ENCODE measurements at places on chromosomes 12 and 14. TPM values are rescaled to one million over a fixed set of nuclear protein-coding genes. Genes with fewer than 3 reads are reported as not detected.
A peak's percentile ranks its signal among the peaks of the same experiment; 100 is the strongest.

SLC16A7 gene
- total RNA-seq, result 12.6 TPM

FOXA1 gene
- not detected for total RNA-seq

SYT10 gene
- not detected for total RNA-seq

DNA sequence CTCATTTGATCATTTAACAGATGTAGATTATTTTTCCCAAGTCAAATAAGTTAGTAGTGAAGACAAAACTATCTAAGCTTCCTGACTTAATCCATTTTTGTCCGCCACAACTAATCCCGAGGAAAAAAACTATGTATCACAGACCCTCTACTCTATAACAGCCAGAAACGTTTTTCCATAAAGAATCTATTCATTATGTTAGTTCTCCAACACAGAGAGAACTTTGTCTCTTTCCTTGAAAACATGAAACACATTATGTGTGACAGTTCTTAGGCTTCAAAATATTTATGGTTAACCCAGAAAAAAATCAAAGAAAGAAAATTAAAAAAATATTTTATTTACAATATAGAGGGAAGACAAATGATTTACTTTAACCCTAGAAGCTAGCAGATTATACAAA, 100.1 kb downstream of the PLEKHG7 start:
- no peak for DNase-seq
- H3K27ac ChIP-seq, result no peak overlapping the region
- no peak overlapping the region for H3K4me3 ChIP-seq
- no peaks in the 10 kb centered on the region for H3K27me3 ChIP-seq

GRCh38 chr12:67541625-67541991, 106.9 kb upstream of the DYRK2 start:
- H3K4me1 ChIP-seq, result no peaks in the 10 kb centered on the region
- H3K36me3 ChIP-seq, result no peaks in the 10 kb centered on the region
- no peak overlapping the region for H3K27ac ChIP-seq
- no peaks in the 10 kb centered on the region for H3K27me3 ChIP-seq
- DNase-seq, result no peak
- no peak overlapping the region for H3K4me3 ChIP-seq

GRCh38 chr14:97120611-97121031, 323.4 kb downstream of the VRK1 start:
- no peak overlapping the region for H3K27ac ChIP-seq
- H3K4me3 ChIP-seq, result no peak overlapping the region
- DNase-seq, result no peak
- no peaks in the 10 kb centered on the region for H3K36me3 ChIP-seq
- H3K27me3 ChIP-seq, result no peaks in the 10 kb centered on the region

DNA sequence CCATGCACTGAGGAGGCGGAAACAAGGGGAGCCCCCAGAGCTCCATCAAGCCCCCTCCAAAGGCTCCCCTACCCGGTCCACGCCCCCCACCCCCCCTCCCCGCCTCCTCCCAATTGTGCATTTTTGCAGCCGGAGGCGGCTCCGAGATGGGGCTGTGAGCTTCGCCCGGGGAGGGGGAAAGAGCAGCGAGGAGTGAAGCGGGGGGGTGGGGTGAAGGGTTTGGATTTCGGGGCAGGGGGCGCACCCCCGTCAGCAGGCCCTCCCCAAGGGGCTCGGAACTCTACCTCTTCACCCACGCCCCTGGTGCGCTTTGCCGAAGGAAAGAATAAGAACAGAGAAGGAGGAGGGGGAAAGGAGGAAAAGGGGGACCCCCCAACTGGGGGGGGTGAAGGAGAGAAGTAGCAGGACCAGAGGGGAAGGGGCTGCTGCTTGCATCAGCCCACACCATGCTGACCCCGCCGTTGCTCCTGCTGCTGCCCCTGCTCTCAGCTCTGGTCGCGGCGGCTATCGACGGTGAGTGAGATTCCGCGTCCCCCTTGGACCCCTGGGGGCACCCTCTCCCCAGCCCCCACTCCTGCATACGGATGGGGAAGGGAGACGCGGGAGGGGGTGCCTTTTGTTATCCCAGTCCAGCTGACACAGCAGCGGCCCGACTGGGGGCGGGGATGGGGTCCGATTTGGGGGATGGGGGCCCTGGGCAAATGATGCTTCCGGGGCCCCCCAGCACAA, 400 bp downstream of the LRP1 start:
- no peaks in the 10 kb centered on the region for H3K27me3 ChIP-seq
- peaks cover 23% of the 10 kb centered on the region for H3K4me1 ChIP-seq
- H3K36me3 ChIP-seq, result no peaks in the 10 kb centered on the region
- H3K27ac ChIP-seq, result peak overlapping the region; percentile 91

GRCh38 chr12:121334513-121335343, 17.5 kb downstream of the ANAPC5 start:
- H3K27ac ChIP-seq, result no peak overlapping the region
- no peak overlapping the region for H3K4me3 ChIP-seq
- H3K36me3 ChIP-seq, result peaks cover 56% of the 10 kb centered on the region
- no peaks in the 10 kb centered on the region for H3K27me3 ChIP-seq
- DNase-seq, result no peak
- H3K4me1 ChIP-seq, result no peaks in the 10 kb centered on the region

DNA sequence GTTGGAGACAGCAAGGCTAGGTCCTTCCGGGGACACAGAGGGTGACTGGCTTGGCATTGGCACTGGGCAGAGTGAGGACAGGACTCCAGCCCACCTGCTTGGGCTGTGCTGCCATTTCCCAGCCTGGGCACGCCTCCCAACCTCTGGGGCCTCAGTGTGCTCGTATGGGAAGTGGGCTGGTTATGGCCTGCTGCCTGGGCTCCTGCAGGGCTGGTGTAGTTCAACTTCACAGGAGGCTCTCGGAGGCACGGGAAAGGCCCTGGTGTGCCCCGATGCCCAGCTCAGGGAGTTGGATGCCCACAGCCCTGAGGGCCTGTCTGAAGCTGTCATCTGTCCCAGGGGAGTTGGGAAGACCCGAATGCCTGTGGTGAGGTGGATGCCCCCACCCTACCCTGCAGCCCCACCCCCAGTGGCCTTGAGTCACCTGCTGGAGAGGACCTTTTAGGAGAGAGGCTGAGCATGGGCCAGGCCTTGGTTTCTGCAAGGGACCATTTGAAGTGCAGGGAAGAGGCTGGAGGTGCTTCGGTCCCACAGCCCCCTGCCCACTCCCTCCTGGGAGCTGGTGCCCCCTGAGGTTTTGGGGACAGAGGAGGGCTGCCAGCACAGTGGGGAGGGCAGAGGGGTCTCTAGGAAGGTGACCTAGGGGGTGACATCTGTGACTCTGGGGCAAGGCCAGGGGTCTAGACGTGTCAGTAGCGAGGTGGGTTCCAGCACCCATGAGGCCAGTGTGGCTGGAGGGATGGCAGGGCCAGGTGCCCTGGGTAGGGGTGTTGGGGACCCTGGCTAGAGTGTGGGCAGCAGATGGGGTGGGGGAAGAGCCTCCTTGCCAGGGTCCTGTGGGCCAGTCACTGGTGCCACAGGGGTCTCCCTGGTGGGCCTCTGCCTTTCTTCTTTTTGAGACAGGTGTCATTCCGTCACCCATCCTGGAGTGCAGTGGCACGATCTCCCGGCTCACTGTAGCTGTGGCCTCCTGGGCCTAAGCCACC, 9.1 kb downstream of the ULK1 start:
- peaks cover 15% of the 10 kb centered on the region for H3K4me1 ChIP-seq
- H3K27ac ChIP-seq, result no peak overlapping the region
- no peak for DNase-seq
- no peaks in the 10 kb centered on the region for H3K27me3 ChIP-seq
- no peak overlapping the region for H3K4me3 ChIP-seq
